ENCODE measurements at places on chromosomes 4 and X.

- no peak for DNase-seq
Observed at GRCh38 chr4:173990126-173990868, 293.2 kb downstream of the FBXO8 start.

- DNase-seq = no peak
Observed at GRCh38 chr4:74308215-74308614, at the start of gene EPGN. EPGN (plus strand) TSS chr4:74308470; CDS start chr4:74308534, 64 bp downstream.

- DNase-seq = no peak
Observed at GRCh38 chrX:97308171-97308570, 424.5 kb downstream of the RPA4 start.

- DNase-seq = no peak
Observed at GRCh38 chrX:150477371-150477770, 91.0 kb upstream of the MTM1 start.

Data from T follicular helper cell (primary cell).